ENCODE measurements at places on chromosomes 12 and 14.
A peak's percentile ranks its signal among the peaks of the same experiment; 100 is the strongest.

DNA sequence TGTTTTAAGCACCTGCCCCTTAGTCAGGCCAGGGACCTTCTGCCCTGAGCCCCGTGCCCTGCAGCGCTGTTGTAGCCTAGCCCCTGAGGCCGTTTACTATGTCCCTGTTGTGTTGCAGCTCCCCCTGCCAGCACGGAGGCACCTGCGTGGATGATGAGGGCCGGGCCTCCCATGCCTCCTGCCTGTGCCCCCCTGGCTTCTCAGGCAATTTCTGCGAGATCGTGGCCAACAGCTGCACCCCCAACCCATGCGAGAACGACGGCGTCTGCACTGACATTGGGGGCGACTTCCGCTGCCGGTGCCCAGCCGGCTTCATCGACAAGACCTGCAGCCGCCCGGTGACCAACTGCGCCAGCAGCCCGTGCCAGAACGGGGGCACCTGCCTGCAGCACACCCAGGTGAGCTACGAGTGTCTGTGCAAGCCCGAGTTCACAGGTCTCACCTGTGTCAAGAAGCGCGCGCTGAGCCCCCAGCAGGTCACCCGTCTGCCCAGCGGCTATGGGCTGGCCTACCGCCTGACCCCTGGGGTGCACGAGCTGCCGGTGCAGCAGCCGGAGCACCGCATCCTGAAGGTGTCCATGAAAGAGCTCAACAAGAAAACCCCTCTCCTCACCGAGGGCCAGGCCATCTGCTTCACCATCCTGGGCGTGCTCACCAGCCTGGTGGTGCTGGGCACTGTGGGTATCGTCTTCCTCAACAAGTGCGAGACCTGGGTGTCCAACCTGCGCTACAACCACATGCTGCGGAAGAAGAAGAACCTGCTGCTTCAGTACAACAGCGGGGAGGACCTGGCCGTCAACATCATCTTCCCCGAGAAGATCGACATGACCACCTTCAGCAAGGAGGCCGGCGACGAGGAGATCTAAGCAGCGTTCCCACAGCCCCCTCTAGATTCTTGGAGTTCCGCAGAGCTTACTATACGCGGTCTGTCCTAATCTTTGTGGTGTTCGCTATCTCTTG is 7.6 kb downstream of the DLK1 start:
- no peak for DNase-seq

DNA sequence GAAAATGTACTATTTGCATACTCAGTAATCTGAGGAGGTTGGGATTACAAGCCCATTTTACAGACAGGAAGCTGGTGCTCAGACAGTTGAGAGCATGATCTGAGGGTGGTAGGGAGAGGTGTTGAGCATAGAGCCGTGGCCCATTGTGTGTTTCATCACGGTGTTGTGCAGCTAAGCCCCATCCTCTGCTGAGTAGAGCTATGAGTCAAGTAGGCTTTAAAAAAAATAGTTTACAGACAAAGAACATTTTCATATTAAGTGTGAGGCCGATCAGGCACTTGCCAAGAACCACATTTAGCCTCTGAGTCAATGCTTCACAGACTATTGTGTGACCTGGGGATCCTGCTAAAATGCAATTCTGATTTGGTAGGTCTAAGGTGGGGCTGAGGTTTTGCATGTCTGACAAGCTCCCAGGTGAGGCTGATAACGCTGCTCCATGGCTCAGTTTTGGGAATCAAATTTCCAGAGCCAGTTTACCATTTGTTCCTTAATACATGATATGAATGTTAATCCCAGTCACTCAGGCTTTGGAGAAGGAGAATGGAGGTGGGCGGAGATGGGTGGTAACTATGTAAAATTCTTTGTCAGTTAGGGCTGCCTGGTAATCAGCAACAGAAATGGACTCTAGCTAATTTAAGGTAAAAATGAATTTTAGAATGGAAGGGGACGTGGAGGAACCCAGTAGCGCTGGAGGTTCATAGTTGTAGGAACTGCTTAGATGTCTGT is 22.2 kb downstream of the ZNF664 start:
- peak; percentile 73 for DNase-seq

- DNase-seq, result no peak
Measured at GRCh38 chr12:56713345-56713744, 11.8 kb downstream of the NACA start.

DNA sequence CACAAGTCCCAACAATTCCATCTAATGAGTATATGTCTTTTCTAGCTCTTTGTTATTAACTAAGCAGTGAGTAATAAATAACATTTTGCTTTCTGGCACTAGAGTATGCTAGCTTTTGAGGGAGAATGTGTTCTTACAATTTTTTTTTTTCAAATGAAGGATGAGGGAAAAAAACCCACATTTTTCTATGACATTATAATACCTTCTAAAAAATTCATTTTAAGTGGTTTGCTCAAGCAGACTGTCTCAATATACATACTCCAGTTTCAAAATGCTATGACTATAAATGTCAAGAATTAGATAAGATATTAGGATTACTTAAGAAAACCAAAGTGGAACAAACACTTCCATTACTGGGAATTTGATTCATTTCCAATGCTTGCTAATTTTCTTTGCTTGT is 394.6 kb downstream of the C12orf75 start:
- DNase-seq, result peak; percentile 18

DNA sequence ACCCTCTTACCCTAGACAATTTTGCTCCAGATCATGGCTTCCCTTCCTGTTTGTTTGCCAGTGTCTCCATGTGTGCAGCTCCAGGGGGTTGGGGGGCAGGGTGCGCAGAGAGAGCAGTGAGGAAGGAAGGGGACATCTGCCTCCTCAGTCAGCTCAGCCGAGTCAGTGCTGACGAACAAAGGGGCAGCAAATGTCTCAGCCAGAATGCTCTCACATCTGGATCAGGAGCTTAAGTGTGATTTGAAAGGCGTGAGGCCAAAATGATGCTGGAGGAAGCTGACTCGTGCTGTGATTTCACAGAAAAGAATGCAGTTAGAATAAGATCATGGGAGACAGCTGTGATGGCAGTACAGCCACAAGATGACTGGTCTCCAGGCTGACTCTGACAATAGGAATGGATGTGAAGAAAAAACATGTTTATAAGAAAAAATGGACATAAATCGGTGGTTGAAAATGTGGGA is 27.1 kb upstream of the CDK17 start:
- DNase-seq, result peak; percentile 100

- DNase-seq, result no peak
Measured at GRCh38 chr12:32789446-32789845, 33.7 kb upstream of the YARS2 start.

DNA sequence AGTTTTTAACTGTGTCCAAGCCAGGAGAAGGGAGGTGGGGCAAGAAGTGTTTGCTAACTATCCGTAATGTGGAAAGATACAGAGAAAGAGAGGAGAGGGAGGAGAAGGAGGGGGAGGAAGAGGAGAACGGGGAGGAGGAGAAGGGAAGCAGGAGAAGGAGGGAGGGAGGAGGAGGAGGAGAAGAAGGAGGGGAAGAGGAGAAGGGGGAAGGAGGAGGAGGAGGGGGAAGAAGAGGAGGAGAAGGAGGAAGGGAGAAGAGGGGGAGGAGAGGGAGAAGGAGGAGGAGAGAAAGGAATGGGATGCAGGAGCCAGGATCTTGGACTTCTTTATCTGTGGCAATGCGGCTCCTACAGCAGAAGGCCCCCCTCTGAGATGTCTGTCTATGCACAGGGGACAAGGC is 510.3 kb upstream of the CCDC196 start:
- DNase-seq, result no peak

- no peak for DNase-seq
Measured at GRCh38 chr12:75190846-75191245, 18.8 kb downstream of the KCNC2 start.

- no peak for DNase-seq
Measured at GRCh38 chr12:113840401-113841042, 125.6 kb downstream of the RBM19 start.

GRCh38 chr14:23827100-23827892 is 126.3 kb upstream of the DHRS4 start:
- no peak for DNase-seq

DNA sequence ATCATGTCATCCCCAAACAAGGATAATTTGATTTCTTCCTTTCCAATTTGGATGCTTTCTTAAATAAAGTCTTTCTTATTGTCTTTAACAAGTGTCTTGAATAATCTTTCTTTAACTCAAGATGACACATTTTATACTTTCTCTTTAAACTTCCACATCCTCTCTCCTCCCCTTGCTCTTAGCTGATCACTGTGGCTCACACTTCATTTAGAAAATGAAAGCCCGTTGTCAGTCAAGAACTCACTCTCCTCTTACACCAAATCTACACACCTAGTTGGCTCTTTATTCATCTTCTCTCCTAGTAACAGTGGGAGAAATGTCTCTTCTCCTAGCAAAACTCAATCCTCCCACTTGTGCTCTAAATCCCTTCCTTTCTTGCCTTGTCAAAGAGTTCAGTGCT is 10.4 kb upstream of the RMST start:
- no peak for DNase-seq

DNA sequence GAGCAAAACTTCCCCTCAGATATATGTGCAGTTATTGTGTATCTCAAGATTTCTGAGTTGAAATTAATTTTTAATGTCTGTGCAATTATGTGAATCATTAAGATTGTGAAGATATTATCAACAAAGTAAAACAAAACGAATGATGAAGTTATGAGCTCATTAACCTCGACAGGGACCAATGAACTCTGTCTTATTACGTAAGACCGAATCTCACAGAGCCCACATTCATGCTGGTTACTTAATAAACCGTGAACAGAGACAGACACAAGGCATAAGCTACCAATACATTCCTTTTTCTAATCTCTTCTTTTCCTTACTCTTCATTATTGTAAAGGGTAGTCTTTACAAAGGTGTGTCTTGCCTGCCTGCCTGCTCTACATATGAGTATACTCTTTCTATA is 568.7 kb downstream of the RPS29 start:
- no peak for DNase-seq

Measured in astrocyte of the spinal cord (primary cell).